Right forelimb (tissue), 1 donor: ENCODE measurements at places on chromosomes 13 and 19.

GRCh38 chr19:33414667-33415605 is 41.4 kb downstream of the CEBPG start:
- no peak for DNase-seq

DNA sequence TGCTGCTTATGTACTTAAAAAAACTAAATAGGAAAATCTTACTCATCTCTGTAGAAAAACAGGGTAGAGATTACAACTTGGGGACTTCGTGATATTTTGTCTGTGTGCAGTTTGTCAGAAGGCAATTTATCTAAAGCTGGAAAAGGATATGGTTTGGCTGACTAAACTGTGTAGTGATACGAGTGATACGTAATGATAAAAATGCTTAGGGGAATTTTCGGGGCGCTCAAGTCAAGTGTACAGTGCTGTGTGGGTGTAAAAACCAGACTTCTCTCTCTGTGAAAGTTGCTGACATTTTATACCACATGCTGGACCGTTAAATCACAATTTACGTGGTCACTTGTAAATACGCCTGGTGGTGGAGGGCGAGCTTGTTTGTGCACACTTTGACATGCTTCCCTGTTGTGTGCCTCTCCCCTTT is 221.7 kb downstream of the KCNRG start:
- no peak for DNase-seq

GRCh38 chr13:75689686-75690085 is 53.6 kb downstream of the LMO7 start:
- no peak for DNase-seq

DNA sequence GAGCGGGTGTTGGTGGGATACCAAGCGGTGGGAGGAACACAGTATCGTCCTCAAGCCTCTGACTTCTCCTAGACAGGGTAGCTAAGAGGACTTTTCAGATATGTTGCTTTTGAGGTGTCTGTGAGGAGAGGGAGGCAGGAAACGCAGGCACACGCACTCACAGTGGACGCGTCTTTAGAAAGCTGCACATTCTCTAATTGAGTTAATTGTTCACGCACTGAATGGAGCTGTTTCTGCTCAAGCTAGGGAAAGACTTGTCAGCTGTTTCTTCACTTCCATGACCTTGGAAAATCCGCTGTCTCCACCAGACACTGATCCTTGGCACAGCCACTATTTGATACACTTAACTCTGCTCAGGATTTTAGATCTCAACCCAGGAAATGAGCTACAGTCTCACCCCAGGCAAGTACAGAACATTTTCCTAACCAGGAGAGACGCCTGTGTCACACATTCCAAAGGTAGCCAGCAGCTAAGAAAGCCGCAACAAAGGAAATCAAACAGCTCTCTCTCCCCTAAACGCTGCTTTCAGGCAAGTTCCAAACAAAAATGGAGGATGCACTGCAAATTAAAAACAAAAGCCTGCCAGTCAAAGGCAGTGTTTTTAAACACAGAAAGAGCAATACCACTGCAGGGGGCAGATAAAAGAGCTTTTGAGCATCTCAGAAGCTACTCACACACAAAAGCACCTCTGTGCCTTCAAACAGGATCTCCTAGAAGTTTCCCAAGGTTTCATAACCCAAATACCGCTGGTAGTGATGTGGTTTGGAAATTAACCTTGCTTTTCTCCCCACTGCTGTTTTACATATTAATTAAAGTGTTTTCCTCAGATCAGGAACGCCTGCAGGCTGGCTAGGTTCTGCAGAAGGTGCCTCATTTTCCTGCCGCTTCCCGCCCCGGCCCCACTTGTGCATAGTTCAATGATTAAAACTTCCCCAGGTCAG is 57.3 kb downstream of the IRS2 start:
- DNase-seq: no peak

- DNase-seq: no peak
Measured at GRCh38 chr13:21328836-21329477, 130.1 kb downstream of the ZDHHC20 start.

DNA sequence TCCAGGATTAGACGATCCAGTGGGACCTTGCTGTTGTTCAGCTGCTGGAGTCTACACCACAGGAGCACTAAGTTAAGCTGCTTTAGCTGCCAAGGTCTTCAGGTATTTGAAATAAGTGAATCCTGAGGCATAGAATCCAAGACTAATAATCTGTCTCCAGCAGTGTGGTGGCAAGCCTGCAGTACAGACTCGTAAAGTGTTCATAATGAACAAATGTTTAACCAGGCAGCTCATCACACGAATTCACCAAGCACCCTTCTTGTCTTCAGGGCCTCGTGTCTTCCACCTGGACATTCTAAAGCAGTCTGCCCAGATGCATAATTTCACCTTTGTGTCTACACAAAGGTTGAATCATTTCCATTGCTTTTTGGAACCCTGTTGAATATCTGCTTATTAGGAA is 5.3 kb downstream of the ATP11A start:
- no peak for DNase-seq

- no peak for DNase-seq
Measured at GRCh38 chr13:112959701-112960542, 9.1 kb upstream of the MCF2L start.

- DNase-seq: peak; percentile 69
Measured at GRCh38 chr19:2550431-2551171, 74.7 kb downstream of the GADD45B start.

DNA sequence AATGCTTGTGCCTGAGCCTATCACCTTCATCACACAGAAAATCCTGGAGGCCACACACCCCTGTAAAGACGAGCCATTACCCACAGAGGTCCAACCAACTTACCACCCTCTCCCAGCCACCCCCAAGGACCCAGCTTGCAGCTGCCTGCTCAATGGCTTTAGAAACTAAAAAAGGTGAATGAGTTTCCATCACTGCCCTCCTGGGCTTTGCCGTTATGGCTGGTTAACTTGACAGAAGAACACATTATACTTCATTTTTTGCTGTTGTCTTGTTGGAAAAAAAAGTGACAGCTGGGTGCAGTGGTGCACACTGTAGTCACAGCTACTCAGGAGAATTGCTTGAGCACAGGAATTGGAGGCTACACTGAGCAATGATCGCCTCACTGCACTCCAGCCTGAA is 17.4 kb upstream of the FEM1A start:
- no peak for DNase-seq

DNA sequence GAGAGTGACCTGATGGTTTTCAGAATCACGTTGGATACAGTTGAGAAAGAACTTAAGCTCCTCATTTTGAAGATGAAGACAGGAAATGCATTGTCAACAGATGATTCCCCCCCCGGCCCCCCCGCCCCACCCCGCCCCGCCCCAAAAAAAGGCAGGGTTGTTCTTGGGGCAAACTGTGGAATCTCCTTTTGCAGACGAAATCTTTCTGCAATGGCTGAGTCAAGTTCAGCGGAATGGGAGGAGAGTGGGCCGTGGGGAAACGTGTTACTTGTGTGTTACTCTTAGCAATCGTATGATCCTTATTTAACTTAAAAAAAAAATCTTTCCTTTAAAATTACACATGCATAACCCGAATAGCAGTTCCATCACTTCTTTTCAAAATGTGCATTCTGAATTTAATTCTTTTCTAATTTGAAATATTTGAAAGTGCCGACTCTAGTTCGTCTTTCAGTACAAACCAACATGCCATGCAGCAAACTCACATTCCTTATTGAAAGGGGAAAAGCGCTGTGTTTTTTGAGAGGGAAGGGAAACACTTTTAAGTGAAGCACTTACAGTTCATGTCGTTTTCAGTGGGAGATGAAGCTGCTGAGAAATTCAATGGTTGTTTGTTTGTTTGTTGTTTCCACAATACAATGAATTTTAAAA is 348.5 kb upstream of the ARGLU1 start:
- no peak for DNase-seq

- DNase-seq: no peak
Measured at GRCh38 chr19:5131506-5132205, 162.7 kb downstream of the KDM4B start.
